ENCODE measurements at places on chromosomes 3 and 15.

- no peak for DNase-seq
These were observed 11.5 kb downstream of the PLIN1 start for GRCh38 chr15:89667706-89667960.

GRCh38 chr3:62827550-62827949, 47.7 kb downstream of the CADPS start:
- DNase-seq, result no peak

GRCh38 chr3:187628169-187628568, 42.0 kb downstream of the SST start:
- DNase-seq, result no peak

- no peak for DNase-seq
These were observed 3.1 kb downstream of the HMCES start for GRCh38 chr3:129281726-129282125.

- DNase-seq, result no peak
These were observed 621.9 kb downstream of the AGBL1 start for GRCh38 chr15:86701611-86701963.

DNA sequence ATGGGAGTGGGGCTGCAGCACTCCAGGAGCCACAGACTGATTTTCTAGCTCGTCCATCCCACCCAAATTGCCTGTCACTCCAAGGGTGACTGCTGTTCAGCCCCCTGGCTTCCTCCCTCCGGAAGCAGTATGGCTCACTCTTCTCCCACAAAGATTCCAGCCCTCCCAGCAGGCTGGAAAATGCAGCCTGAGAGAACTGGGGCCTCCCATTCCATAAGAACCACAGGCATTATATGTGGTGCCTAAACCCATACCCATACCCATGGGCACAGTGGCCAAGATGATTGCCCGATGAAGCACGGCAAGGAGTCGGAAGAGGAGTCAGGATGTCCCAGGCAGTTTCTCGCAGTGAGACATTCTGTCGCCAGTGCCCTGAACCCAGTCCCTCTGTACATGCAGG, 6.0 kb upstream of the VILL start:
- DNase-seq, result no peak

GRCh38 chr15:76996526-76997401, 1.8 kb downstream of the PSTPIP1 start:
- DNase-seq, result no peak

DNA sequence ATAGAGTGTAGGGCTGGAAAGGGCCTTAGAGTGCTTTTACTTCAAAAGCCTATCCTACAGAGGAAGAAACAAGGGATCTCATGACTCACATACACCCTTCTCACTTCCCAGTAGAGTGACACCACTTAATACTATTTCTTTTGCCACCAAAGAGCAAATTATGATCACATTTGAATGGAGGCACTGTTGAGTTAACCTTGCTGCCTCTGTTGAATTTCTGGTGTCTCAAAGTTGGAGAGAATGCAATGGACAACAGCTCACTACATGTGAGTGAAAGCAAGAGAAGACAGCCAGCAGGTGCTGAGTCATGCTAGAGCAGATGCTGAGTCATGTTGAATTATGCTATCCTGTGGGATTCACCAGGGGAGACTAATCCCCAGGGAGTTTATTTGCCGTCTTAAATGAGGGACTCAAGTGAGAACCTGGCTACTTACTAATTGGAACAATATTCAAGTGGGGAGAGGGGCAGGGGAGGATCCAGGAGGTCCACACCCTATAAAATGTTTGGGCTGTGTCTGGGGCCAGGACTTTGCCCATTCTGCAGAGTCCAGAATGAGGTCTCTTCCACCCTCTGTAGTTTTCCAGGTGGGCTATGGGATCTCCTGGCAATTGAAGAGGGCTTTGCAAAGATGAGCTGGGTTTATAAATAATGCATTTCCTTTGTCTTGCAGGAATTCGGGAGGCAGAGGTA, 35.8 kb downstream of the ST8SIA2 start:
- DNase-seq, result no peak

DNA sequence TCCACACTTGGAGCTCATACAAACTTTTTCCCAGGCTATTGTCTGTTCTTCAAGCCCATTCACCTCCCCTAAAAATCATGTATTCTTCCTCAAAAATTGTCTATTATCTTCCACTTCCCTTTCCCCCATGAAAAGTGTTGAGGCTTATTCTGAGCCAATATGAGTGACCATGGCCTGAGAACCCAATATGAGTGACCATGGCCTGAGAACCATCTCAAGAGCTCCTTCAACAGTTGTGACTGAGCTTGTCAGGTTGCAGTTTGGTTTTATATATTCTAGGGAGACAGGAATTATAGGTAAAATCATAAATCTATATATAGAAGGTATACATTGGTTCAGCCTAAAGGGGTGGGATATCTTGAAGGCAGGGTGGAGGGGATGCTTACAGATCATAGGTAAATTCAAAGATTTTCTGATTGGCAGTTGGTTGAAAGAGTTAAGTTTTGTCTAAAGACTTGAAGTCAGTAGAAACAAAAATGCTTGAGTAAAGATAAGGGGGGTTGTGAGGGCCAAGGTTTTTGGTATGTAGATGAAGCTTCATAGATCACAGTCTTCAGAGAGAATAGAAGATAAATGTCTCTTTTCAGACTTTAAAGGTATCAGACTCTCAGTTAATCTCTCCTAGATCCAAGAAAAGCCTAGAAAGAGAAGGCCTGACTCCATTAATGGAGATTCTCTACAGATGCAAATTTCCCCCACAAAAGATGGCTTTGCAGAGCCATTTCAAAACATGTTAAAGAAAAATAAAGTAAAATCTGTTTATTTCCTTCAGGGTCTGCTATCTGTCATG, 95.8 kb downstream of the TGFBR2 start:
- no peak for DNase-seq

GRCh38 chr3:156661155-156661554, 13.2 kb upstream of the TIPARP start:
- DNase-seq, result peak; percentile 38

DNA sequence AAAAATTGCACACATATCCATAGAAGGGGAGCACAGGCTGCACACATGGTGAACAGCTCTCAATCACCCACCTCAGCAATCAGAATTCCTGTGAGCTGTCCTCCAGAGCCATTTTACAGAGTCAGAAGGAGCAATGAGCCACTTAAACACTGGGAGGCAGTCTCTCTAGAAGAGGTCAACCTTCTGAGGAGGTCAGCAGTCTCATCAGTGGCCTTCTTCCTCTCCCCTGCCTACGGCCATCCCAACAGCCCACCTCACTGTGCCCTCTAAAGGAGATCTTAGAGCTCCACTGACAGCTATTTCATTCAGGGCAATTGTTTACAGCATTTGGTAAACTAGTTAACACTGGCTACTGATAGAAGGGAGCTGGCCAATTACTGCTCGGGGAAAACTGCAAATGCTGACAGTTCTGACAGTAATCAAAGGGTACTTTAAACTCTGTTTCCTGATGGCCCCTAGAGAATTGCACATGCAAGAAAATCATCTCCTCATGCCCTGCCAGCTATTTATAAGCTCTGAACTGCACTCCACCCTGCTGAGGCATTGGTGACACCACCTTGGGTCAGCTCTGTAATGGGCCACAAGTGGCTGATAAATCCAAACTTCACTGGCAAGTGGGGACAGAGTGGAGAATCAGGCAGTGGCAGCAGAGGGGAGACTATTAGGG, 42.1 kb upstream of the TSPAN3 start:
- no peak for DNase-seq

DNA sequence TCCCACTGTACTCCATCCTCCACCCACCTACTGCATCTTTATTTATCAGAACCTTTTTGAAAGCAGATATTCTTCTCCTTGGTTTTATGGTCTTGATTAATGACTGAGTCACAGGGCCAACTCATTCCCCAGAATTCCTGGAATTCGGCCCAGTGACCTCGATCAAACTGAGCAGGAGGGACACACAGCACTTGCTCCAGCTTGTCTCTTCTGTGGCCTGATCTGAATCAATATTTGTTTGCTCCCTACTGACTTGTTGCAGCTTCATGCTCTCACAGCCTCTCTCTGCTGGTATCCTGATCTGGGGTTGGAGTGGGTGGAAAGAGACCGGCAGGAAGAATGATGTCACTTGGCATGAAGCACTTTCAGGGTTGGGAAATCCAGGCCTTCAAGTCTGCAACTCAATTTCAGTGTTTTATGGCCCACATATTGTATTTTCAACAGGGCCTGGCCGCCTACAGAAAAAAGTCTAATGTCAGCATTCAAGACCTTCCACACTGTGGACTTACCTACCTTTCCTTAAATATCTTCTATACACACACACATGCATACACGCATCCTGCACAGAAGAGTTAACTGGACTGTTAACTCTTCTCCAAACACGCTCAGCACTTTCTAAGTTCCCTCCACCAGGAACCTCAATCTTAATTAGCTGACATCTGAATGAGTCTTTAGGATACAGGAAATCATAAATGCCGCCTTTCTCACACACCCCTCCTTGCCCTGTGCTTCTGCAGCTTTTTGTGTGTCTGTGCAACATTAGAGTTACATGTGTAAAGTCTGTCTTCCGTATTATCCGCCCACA, 4.6 kb downstream of the ANXA2 start:
- DNase-seq, result no peak

- no peak for DNase-seq
These were observed 51.1 kb downstream of the SYNM start for GRCh38 chr15:99155961-99156443.

GRCh38 chr3:188218603-188219002, 64.6 kb downstream of the LPP start:
- DNase-seq, result no peak

- DNase-seq, result peak; percentile 32
These were observed 87.5 kb downstream of the ATP2B2 start for GRCh38 chr3:10417847-10418246.

- no peak for DNase-seq
These were observed 250.6 kb downstream of the RYR3 start for GRCh38 chr15:33561407-33561806.

- no peak for DNase-seq
These were observed 101.0 kb downstream of the ATG7 start for GRCh38 chr3:11373235-11373634.

DNA sequence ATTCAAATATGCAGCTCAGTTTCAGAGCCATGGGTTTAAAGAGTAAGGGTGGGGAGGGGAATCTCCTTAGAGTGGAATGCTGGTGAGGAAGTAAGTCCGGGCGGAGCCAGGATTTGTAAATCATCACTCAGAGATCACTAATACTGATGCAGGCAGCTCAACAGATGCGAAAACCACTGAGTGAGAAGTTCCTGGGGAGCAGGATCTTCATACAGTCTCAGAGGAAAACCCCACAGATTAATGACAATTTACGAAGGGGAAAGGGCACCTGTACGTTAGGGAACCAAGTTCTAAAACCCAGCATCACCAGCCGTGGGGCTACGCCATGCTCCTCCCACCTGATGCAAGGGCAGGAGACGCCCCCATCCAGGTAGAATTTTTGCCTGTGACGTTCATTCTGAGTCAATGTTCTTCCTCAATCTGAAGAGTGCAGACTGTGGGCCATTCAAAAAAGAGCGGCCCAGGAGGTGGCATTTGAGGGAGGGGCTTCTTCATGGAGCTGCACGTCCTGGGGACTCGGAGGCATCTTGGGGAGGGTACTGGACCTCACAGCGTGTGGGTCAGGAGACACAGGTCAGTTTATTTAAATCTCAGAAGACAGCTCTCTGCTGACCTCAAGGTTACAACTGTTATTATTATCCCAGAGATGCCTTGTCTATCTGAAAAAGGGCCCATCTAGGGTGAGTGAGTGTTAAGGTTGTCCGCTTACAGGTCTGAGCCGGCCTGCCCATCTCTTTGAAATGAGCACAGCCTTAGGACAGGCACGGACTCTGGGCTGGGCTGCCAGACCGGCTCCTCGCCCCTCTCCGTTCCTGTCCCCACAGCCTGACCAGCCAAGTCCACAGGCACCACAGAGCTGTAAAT, 228.0 kb downstream of the XXYLT1 start:
- no peak for DNase-seq

DNA sequence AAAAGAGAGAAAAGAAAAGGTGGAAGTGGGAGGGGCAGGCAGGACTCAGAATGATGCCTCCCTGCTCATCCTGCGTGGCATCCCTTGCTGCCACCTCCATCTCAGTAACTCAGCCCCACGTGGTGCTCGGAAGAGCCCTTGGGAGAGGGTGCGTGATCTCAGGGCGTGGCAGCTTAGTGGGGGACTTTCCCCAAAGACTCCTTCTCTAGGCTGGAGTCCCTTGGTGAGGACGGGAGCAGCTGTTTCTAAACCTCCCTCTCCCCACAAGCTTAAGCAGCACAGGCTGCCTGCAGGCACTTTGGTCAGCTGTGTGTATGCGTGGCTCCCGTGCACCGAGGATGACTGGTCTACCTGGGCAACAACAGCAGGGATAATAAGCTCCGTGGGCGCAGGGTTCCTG, 7.4 kb upstream of the ANPEP start:
- DNase-seq, result no peak

Data from GM10248 (cell line).